Activated naive CD4-positive, alpha-beta T cell (primary cell): ENCODE measurements at places on chromosomes 3 and 15.

DNA sequence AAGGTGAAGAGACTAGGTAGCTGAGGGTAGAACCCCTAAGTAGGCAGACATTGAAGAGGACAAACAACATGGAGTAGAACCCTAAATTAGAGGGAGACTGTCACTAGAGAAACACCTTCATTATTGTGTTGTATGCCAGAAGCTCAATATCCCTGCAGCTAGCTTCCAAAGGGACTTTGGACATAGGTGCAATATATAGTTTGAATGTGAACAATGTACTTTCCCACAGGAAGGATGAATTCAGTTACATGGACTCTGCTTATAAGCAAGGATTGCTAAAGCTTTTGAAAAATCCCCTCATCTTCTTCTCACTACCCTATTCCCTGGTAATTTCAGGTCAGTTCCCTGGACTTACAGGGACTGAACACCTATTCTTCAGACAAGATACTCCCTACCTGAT, 288.9 kb downstream of the UBE2E2 start:
- DNase-seq = no peak

DNA sequence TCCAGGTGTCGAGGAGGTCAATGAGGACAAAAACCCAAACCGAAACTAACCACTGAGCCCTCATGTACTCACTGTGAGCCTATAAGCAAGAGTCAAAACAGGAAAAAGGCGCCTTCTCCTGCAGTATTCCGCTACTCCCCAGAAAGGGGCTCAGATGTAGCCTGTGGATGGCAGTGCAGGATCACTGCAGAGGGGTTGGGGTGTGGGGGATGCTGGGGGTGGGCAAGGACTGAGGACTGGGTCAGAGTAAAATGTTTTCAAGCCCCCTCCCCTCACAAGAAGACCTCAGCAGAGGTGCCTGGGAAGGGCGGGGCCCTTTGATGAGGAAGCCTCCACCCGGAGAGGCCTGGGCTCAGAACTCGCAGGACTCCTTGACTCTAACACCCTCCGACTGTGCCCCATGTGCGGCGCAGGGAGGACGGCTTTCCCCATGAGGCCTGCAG, 170.1 kb downstream of the OSBPL10 start:
- no peak for DNase-seq

DNA sequence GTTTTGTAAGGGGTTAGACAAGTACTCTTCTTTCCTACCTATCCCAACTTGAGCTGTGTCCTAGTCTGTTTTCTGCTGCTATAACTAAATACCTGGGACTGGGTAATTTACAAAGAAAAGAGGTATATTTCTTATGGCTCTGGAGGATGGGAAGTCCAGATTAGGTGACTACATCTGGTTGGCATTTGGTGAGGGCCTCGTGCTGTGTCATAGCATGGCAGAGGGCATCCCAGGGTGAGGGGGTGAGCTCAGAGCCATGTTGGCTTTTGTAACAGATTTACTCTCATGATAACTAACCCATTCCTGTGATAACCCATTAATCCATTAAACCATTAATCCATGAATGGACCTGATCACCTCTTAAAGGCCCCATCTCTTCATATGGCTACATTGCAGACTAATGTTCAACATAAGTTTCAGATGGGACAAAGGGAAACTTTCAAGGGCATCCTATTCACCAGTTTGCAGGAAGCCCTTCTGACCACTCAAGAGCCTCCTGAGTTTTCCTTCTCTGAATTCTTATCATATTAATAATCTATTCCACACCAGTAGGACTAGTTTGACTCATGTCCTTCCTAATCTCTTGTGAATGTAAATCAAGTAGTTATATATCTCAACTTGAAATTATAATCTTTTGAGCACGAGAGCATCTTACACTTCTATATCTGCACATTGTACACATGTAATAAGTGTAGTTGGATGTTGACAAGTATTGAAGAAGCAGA, 185.7 kb upstream of the ZPLD1 start:
- DNase-seq = no peak

GRCh38 chr3:20028905-20029331, 11.3 kb upstream of the KAT2B start:
- no peak for DNase-seq

GRCh38 chr3:12812812-12813211, 16.3 kb downstream of the CAND2 start:
- no peak for DNase-seq

GRCh38 chr15:31477301-31477700, 150.7 kb downstream of the KLF13 start:
- DNase-seq = no peak

DNA sequence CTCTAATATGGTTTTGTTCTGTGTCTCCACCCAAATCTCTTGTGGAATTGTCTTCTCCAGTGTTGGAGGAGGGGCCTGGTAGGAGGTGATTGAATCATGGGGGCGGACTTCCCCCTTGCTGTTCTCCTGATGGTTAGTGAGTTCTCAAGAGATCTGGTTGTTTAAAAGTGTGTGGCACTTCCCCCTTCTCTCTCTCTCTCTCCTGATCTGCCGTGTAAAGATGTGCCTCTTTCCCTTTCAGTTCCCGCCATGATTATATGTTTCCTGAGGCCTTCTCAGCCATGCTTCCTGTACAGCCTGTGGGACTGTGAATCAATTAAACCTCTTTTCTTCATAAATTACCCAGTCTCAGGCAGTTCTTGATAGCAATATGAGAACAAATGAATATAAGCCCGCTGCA, 33.1 kb downstream of the RETNLB start:
- DNase-seq = no peak

DNA sequence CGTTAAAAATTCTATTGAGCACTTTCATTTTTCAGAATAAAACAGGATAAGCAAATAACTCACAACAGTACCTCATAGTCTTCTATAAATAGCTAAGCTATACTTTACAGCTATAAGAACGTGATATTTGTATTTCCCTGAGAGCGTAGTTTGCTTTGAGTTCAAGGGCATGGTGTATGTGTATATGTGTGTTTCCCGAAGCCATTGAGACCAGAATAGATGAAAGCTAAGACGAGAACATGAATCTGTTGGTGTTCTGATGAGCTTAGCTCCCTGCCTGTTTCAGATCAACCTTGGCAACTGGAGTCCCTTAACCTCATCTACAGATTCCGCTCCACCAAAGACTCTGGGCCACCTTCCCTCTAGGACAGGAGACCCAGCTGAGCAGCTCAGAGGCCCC, 59.5 kb upstream of the MCF2L2 start:
- DNase-seq = no peak

GRCh38 chr3:156787926-156788663, 38.1 kb upstream of the LEKR1 start:
- no peak for DNase-seq

DNA sequence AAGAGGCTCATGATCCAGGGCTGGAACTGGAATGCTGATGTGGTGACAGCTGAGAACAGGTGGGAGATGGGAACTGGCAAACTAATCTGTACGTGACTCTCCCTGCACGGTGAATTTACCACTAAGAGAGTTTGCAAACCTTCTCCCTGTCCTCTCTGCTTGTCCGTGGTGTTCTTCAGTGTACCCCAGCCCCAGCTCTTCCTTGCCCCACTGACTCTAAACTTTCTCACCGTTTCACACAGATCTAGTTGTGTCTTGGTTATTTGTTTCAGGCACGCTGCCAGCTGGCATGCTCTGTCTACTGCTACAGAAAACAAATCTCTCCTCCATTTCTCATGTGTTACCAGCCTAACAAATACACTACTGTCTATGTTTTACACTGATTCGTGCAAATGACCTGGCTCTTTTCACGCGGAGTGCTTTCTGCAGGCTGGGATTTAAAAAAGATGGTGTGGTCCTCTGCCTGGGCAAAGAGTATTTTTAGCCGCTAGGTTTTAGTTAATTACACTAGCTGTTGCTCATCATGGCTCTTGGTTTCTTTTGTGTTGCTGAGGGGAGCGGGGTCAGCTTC, 192.7 kb upstream of the LRIG1 start:
- DNase-seq = no peak

GRCh38 chr3:35296533-35296932, 342.8 kb upstream of the ARPP21 start:
- DNase-seq = no peak

- DNase-seq = no peak
Observed at GRCh38 chr3:66021731-66022131, 17.0 kb downstream of the MAGI1 start.

GRCh38 chr3:195451373-195452015, 8.7 kb upstream of the ACAP2 start:
- DNase-seq = no peak
